Upper lobe of left lung (tissue), 6 donors: ENCODE measurements at places on chromosomes 3 and 15. TPM values are rescaled to one million over a fixed set of nuclear protein-coding genes. Genes with fewer than 3 reads are reported as not detected.

- no peak overlapping the region for H3K27ac ChIP-seq
- no peak overlapping the region for H3K4me3 ChIP-seq
- DNase-seq = no peak
- no peaks in the 10 kb centered on the region for H3K27me3 ChIP-seq
- no peaks in the 10 kb centered on the region for H3K4me1 ChIP-seq
Measured at GRCh38 chr15:66894363-66894762, 171.0 kb upstream of the SMAD3 start.

DNA sequence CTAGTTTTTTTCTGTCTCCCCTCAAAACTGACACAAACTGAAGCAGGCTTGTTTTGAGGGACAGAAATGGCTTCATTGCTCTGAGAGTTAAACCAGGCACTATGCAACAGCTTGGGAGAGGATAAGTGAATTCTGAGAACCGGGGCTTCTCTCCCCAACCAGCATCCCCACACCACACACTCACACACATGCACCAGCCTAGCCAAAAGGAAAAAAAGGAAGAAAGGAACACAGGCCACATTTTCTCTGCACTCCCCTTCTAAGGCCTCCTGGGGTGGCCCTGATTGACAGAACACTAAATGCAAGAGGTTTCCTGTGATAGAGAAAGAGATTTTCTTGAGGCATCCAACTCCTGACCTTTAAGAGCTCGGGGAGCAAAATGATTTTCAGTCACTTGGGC lies 177.5 kb downstream of the TLE3 start:
- DNase-seq = no peak
- H3K4me3 ChIP-seq = no peak overlapping the region
- H3K4me1 ChIP-seq = no peaks in the 10 kb centered on the region
- no peak overlapping the region for H3K27ac ChIP-seq

GRCh38 chr3:197417441-197417840 lies 119.0 kb upstream of the DLG1 start:
- no peak for DNase-seq
- no peaks in the 10 kb centered on the region for H3K4me1 ChIP-seq
- no peak overlapping the region for H3K4me3 ChIP-seq
- no peaks in the 10 kb centered on the region for H3K27me3 ChIP-seq

The ZSCAN29 gene
- total RNA-seq = 24.5 TPM

DNA sequence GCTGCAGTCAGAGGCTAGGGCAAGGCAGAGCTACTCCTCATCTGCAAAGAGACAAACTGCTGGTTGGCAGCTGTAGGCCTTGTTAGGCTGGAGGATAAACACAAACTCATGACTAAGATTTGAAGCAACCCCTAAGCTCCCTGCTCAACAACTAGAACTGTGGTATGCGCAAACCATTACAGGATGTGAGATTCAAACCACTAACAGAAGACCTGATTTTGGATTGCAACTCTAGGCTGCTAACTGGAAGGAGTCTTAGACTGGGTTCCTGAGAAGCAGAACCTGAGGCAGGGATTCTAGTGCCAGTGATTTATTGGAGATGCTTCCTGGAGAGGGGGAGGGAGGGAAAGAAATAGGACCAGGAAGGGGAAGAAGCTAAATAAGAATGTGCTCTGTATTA lies 22.5 kb downstream of the CCR4 start:
- no peaks in the 10 kb centered on the region for H3K36me3 ChIP-seq
- no peak overlapping the region for H3K27ac ChIP-seq
- DNase-seq = no peak
- H3K4me3 ChIP-seq = no peak overlapping the region

GRCh38 chr3:181709537-181710279 lies 2.0 kb upstream of the SOX2 start:
- H3K4me3 ChIP-seq = no peak overlapping the region
- no peaks in the 10 kb centered on the region for H3K27me3 ChIP-seq
- no peak overlapping the region for H3K27ac ChIP-seq

The SERPINI2 gene
- 0.80 TPM for total RNA-seq

GRCh38 chr3:59733041-59733809 lies 683.4 kb upstream of the CFAP20DC start:
- H3K4me1 ChIP-seq = no peaks in the 10 kb centered on the region
- no peaks in the 10 kb centered on the region for H3K36me3 ChIP-seq
- H3K4me3 ChIP-seq = no peak overlapping the region
- H3K27me3 ChIP-seq = no peaks in the 10 kb centered on the region
- no peak overlapping the region for H3K27ac ChIP-seq

The GOLGA8R gene
- total RNA-seq = 2.6 TPM

- DNase-seq = no peak
- H3K36me3 ChIP-seq = peaks cover 8% of the 10 kb centered on the region
Measured at GRCh38 chr15:92158426-92158825, 235.3 kb upstream of the ST8SIA2 start.

The PRSS50 gene
- total RNA-seq = 0.46 TPM

The CHL1 gene
- total RNA-seq = 14.3 TPM

DNA sequence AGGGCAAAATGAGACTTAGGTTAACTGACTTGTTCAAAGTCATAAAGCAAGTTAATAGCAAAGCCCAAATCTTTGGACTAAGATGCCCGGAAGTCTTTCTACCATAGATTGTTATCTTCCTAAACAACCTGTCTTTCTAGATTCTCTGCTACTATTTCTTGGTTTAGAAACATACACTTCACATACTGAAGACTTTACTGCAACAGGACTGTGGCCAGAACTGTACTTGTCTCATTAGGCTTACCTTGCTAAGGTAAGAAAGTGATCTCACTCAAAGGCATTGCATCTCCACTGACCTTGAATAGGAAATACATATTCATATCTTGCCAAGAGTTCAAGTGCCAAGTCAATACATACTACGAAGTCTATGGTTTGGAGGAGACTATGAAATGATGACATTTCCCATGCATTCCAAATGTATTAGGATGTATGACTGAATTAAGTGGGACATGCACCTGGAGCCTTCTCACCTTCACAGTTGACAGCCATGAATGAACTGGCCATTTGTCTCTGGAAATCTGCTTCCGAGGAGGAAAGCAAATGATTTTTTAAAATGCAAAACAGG lies 5.0 kb downstream of the ZDHHC3 start:
- H3K4me1 ChIP-seq = peaks cover 35% of the 10 kb centered on the region
- H3K36me3 ChIP-seq = no peaks in the 10 kb centered on the region
- H3K27me3 ChIP-seq = no peaks in the 10 kb centered on the region
- DNase-seq = no peak
- no peak overlapping the region for H3K4me3 ChIP-seq

DNA sequence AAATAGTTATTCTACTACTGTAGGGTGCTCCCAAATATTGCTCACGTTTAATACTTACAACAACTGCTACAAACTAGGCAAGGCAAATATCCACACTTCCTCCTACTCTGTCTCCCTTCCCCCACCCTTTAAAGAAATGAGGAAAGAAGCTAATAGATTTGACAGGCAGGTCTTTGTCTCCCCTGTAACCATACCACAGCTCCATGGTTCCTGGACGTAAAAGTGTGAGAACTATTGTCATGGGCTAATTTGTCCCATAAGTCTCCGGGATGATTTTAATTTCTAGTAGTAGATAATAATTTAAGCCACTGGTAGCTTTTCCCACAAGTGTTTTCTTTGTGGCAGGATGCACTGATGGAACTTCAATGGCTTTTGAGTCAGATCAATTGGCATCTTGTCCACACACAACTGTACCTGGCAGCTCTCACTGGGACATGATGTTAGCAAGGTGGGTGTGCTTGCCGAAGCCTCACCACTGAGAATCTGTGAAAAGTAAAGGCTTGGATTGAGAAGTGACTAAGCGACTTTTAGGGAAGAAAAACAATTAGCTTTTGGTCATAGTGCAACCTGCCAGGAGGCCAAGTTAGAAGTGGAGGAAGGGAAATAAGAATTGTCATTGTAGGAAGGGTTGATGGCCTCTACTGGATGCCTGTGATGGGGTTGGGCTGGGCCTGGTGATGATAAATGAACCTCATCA lies 1.4 kb upstream of the CPOX start:
- no peaks in the 10 kb centered on the region for H3K27me3 ChIP-seq
- no peak overlapping the region for H3K27ac ChIP-seq
- no peak overlapping the region for H3K4me3 ChIP-seq
- H3K36me3 ChIP-seq = peaks cover 4% of the 10 kb centered on the region

DNA sequence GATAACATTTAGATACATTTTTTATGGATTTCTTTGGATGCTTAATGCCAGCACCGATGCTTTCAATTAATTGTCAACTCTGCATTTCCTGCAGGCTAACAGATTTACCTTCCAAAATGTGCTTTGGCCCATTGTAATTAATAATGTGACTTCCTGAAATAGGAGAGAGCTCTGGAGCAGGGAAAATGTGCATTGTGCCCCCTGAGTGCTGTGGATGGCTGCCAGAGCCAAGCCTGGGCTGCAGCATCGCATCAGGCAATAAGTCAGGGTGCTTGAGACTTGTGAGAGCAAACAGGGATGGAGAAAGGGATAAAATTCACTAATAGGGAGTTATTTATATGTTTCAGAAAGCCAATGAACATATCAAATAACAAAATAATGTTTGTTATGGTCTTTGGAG lies 133.8 kb downstream of the MOBP start:
- H3K27me3 ChIP-seq = no peaks in the 10 kb centered on the region
- no peak for DNase-seq
- H3K4me3 ChIP-seq = no peak overlapping the region

DNA sequence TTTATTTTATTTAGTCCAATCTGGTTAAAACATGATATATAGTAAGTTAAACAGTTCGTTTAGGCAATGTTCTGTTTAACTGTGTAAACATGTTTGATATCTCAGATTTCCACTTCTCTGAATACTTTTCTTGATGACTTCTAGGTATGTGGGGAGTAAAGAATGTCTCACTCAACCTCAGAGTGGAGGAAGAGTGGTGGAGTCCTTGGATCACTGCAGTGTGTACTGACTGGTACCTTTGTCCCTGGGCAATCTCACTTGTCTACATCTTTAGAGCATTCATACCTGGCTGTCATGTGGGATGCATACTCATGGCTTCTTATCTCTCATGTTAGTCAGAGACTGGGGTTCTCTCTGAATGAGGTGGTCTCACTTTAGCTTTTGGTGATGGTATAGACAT lies 15.6 kb downstream of the GADL1 start:
- no peaks in the 10 kb centered on the region for H3K4me1 ChIP-seq
- no peaks in the 10 kb centered on the region for H3K27me3 ChIP-seq
- no peak overlapping the region for H3K27ac ChIP-seq
- H3K4me3 ChIP-seq = no peak overlapping the region

DNA sequence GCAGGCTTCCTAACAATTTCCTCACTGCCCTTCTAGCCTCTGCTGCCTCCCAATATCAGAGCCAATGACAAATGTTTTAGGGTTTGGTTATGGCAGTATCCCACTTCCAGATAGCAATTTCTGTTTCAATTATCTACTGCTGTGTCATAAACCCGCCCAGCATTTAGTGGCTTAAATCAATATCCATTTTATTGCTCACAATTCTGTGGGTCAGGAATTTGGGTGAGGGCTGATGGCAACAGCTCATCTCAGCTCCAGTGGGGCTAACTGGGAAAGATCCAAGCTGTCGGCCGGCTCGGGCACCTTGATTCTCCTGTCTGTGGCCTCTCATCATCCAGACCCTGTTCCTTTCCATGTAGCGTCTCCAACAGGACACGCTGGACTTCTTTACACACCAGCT lies 85.3 kb upstream of the GOLGA8J start:
- no peaks in the 10 kb centered on the region for H3K36me3 ChIP-seq
- H3K4me1 ChIP-seq = no peaks in the 10 kb centered on the region
- no peak overlapping the region for H3K27ac ChIP-seq
- no peaks in the 10 kb centered on the region for H3K27me3 ChIP-seq

The LRRIQ4 gene
- total RNA-seq = not detected

The TIGIT gene
- 1.2 TPM for total RNA-seq

- H3K27ac ChIP-seq = no peak overlapping the region
- DNase-seq = no peak
- H3K4me3 ChIP-seq = no peak overlapping the region
- H3K36me3 ChIP-seq = no peaks in the 10 kb centered on the region
Measured at GRCh38 chr3:4426782-4427344, 40.2 kb downstream of the SUMF1 start.

DNA sequence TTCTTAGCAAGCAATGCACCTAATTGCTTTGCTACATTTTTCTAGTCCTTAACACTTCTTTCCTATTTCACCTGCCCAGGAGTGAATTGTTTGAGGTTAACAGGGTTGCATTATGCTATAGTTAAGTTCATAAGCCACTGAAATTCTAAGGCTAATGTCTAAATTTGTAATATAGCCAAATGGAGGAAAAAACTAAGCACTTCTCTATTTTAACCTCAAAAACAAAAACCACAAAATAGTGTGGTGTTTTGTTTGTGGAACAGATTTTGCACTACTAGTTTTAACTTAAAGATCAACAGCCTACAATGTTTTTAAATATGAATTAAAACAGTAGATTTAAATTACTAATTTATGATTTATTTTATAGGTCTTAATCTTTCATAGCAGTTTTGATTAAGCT lies 5.5 kb downstream of the ATOSA start:
- peaks cover 17% of the 10 kb centered on the region for H3K36me3 ChIP-seq
- H3K4me1 ChIP-seq = peaks cover 27% of the 10 kb centered on the region
- H3K27ac ChIP-seq = no peak overlapping the region
- DNase-seq = no peak

DNA sequence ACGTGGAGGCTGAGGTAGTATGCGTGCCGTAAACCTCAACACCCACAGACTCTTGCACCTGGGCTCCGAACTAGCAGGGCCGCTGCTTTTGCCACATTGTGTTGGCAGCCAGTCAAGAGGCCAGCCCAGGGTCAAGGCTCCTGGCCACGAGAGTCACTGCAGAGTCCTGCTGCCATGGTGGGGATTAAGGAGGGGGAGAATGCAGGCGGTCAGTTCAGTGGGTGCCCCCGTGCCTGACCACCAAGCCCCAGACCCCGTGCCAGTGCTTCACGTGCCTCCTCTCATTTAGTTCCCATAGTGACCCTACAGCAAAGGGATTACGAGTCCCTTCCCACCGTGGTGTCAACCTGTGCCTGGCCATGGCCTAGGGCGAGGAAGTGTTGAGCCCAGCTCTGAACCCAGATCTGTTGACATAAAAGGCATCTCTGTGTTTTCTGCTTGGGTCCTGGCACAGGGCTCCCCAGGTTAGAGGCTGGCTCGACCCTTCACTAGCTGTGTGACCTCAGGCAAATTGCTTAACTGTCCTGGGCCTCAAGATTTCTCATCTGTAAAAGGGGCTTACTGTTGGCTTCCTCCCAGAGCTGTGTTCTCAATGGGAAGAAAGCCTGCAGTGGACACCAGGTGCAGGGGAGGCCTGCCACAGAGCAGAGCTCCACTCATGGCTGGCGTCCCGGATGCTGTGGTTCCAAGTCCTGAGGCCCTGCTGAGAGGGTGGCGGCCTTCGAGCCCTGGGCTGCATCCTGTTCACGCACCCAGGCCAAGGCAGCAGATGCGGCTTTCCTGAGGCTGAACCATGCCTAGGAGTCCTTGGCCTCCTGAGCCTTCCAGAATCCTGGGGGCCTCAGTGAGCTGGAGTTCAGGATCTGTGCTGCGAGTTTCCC lies 32.8 kb downstream of the FBLN2 start:
- H3K4me1 ChIP-seq = no peaks in the 10 kb centered on the region
- H3K27ac ChIP-seq = no peak overlapping the region
- H3K27me3 ChIP-seq = no peaks in the 10 kb centered on the region
- no peak overlapping the region for H3K4me3 ChIP-seq
- DNase-seq = peak; percentile 54
